ENCODE measurements at places on chromosomes 6 and 20. TPM values are rescaled to one million over a fixed set of nuclear protein-coding genes. Genes with fewer than 3 reads are reported as not detected.

GRCh38 chr20:21083825-21084325 lies 22.3 kb downstream of the LINC00237 start:
- no peak for DNase-seq
- no peaks in the 10 kb centered on the region for H3K4me1 ChIP-seq
- H3K4me3 ChIP-seq, result no peak overlapping the region
- H3K27me3 ChIP-seq, result peaks cover 46% of the 10 kb centered on the region
- H3K27ac ChIP-seq, result no peak overlapping the region

GRCh38 chr6:90268178-90268577 lies 28.5 kb downstream of the BACH2 start:
- H3K27me3 ChIP-seq, result no peaks in the 10 kb centered on the region
- H3K4me1 ChIP-seq, result peaks cover 89% of the 10 kb centered on the region
- peak overlapping the region; percentile 76 for H3K27ac ChIP-seq
- peak overlapping the region; percentile 35 for H3K4me3 ChIP-seq
- DNase-seq, result no peak

GRCh38 chr20:58512808-58513552 lies 2.2 kb downstream of the APCDD1L start:
- H3K4me3 ChIP-seq, result no peak overlapping the region
- H3K27me3 ChIP-seq, result peaks cover 33% of the 10 kb centered on the region
- DNase-seq, result no peak
- H3K36me3 ChIP-seq, result no peaks in the 10 kb centered on the region
- H3K27ac ChIP-seq, result no peak overlapping the region
- no peaks in the 10 kb centered on the region for H3K4me1 ChIP-seq

The PSORS1C2 gene
- not detected for total RNA-seq

The PRL gene
- not detected for total RNA-seq

Data from activated CD8-positive, alpha-beta T cell treated with anti-CD3 and anti-CD28 coated beads, Interleukin-2, amount 10 ng/mL, durations not matched to agents 7 days and 5 days (primary cell).